Thoracic aorta (tissue), 2 donors: ENCODE measurements at places on chromosomes 3 and 15.

DNA sequence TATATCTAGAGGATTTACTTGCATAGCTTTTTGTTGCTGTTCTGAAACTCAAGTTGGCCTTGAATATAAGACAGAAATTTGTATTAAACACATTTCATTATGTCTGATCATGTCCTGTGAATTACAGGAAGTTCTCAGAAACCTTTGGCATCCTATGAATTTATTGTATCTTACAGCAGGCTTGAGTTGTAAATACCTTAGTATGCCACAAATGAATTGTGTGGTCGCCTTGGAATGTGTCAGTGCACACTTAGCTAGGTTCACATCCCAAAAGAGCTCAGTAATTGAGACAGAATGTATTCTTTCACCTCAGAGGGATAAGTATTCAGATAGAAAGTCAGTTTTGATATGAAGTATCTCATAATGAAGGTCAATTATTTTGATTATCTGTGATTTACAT, 83.4 kb downstream of the NEK11 start:
- DNase-seq, result no peak

DNA sequence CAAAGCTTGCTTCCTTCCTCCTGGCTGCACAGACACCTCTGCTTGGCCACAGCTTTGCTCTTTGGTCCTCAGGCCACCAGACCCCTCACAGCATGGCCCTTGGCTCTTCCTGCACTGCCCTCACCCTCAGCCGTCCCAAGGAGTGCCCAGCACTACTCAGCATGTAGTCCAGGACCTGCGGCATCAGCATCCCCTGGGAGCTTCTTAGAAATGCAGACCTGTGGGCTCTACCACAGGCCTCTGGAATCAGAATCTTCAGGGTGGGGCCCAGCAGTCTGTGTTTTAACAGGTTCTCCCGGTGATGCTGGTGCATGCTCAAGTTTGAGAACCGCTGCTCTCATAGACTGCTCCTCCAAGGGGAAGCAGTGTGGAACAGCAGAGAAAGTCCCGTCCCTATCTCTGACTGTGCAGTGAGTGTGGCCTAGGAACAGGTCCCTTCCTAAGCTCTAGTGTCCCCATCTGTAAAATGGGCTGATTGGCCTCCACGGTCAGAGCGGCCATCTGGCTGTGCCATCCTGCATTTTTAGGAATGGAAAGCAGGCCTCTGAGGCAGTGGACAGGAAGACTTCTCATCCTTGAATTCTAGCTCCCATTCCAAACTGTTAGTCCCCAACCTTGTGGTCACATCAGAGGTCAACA, 36.6 kb downstream of the GOLGA6A start:
- DNase-seq, result no peak

- DNase-seq, result no peak
Observed at GRCh38 chr3:16523778-16524177, 10.3 kb upstream of the RFTN1 start.

DNA sequence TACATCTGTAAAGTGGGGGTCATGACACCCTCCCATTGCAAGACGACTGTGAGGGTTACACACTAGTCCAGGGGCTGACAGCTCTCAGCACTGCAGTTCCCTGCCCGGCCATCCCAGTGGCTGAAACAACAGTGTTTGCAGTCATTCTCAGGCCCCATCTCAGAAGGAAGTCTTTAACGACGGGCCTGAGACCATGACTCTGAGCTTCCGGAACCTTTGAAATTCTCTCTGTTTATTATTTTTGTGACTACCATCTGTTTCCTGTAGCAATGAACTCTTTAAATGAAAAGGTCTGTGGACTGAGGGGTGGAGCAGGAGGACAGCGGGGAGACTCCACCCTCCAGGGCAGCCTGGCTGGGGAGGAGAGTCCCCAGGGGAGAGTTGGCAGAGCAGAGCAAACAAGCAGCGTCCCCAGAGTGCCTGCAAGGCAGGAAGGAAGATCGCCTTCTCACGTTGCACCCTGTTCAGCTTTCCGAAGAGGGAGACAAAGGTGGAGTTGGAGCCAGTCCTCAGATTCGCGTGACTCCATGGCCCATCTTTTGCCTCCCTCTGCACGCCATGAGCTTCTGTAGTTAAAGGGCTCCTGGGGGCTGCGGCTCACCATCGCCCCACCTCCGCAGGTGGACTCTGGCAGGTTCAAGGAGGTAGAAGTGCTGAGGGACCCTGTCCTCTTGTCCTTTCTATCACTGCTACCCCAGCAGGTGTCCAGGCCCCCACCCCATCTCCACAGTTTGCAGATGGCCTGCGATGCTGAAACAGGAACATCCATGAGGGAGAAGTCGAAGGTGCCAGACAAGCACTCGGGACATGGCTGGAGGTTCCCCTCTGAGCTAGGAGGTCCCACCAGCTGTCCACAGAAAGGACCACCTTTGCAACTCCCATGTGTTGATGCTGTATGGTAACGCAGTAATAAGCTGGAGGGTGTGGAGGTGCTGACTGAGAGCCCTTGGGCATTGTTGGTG, 525.8 kb upstream of the PROK2 start:
- DNase-seq, result no peak

DNA sequence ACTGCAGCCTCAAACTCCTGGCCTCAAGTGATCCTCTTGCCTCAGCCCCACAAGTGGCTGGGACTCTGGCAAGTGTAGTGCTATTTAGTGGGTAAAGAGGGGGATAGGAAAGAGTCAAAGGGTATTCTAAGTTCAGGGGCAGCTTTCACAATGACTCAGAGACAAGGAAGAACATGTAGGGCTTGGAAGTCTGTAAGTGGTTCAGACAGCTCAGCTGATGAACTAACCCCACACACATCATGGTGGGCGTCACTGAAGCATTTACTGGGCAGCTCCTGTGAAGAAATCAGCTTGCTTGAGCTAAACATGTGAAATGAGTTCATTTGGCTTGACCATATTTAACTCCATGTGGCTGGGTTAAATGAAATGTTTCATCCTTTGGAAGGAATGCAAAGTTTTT, 34.6 kb upstream of the THSD4 start:
- DNase-seq, result no peak

DNA sequence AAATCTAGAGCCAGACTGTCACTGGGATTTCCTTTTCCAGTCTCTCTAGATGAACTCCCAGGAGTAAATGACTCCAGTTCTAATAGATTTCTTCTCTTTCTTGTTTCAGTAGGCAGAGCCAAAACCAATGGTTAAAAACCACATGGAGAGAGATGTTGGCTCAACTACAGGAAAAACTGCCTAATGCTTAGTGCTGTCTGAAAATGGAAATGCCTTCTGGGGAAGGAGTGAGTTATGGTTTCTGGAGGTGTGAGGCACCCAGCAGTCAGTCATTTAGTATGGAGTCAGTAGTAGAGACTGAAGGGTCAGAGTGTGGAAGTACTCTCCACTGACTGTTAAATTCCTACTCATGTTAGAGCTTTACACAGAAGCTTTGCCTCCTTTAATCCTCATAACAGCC, 136.7 kb downstream of the CCNL1 start:
- no peak for DNase-seq

- DNase-seq, result no peak
Observed at GRCh38 chr3:123271466-123272159, 69.9 kb downstream of the SEC22A start.

DNA sequence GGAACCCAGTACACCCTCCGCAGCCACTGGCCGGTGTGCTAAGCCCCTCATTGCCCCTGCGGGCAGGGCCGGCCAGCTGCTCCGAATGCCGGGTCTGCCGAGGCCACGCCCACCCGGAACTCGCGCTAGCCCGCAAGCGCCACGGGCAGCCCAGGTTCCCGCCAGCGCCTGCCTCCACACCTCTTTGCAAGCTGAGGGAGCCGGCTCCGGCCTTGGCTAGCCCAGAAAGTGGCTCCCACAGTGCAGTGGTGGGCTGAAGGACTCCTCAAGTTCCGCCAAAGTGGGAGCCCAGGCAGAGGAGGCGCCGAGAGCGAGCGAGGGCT, 81.4 kb upstream of the BCHE start:
- DNase-seq, result no peak

GRCh38 chr3:160956785-160957184, 148.4 kb downstream of the B3GALNT1 start:
- DNase-seq, result no peak

DNA sequence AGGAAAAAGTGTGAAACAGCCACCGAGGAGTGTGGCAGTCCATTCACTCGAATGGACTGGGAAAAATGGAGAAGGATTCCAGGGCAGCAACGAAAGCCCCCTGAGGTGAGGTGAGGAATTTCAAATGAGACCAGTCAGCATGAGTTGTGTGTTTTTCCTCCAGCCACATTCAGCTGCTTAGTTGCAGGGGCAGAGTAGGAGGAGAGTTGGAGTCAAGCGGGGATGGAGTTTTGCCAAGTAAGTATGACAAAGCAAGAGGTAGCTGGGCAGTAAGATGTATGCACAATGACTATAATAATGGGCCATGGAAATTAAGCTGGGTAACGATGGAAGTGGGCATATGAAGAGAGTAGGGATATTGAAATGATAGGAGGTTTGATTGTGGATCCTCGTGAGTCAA, 64.4 kb downstream of the CCDC54 start:
- no peak for DNase-seq

GRCh38 chr3:169746924-169747323, 17.9 kb downstream of the TERC start:
- DNase-seq, result no peak

- DNase-seq, result no peak
Observed at GRCh38 chr15:40063563-40064011, 24.6 kb upstream of the SRP14 start.

DNA sequence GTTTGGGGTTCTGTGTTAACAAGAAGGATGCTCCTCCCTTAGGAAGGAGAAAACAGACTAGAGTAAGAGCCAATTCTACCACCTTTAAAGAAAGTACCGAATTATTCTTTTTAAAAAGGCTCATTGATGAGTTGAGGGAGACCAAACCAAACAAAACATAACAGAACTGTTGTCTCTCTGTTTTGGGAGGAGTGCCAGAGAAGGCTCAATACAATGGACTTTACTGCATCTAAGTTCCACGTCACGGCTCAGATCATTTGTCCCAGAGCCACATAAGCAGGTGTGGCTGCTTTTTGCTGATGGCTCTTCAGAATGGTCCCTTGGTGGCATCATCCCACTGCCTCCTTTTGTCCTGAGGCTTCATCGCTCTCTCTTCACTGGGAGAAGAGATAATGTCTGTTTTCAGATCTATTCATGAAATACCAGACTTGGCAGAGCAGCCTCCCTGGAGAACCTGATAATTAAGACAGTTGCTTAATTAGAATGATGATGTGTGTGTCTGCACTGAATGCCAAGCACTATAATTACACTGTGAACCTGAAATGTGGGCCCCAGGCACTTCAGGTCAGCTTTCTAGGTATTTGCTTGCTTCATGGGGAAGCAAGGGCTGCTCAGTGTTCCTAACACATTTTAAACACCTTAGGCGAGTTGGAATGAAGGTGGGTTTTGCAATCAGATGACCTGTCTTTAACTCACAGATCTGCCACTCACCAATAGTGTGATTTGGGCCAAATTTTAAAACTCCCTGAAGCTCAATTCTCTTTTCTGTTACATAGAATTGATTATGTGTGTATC, 335.2 kb upstream of the MCTP2 start:
- no peak for DNase-seq

GRCh38 chr3:101806491-101806890, 27.5 kb downstream of the NXPE3 start:
- no peak for DNase-seq

DNA sequence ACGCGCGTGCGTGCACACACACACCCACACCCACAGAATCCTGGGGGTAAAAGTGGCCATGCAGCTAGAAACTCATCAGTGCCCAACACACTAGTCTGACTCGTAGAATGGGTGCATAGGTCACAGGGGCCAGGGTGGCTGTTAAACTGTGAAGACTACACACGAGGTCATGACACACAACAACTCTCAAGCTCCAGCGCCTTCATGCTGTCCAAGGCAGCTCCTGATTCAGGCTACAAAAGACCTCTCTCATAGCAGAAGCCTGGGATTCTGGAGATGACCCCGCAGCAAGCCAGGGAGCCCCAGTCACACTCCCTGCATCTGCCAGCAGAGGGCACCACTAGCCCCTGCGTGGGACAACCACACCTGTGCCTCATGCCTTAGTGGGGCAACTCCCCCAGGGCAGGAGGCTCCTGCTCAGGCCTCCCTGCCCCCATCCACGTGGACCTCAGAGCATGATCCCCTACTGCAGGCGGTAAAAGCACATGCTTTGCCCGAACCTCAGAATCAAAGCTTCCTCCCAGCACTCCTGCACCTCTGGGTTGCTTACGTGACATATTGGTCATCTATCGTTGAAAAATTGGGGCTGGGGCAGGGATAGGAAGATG, 93.1 kb downstream of the LRIG1 start:
- no peak for DNase-seq

GRCh38 chr3:178255315-178255714, 280.9 kb upstream of the KCNMB2 start:
- DNase-seq, result no peak

GRCh38 chr3:16406166-16406565, 107.3 kb downstream of the RFTN1 start:
- DNase-seq, result no peak

DNA sequence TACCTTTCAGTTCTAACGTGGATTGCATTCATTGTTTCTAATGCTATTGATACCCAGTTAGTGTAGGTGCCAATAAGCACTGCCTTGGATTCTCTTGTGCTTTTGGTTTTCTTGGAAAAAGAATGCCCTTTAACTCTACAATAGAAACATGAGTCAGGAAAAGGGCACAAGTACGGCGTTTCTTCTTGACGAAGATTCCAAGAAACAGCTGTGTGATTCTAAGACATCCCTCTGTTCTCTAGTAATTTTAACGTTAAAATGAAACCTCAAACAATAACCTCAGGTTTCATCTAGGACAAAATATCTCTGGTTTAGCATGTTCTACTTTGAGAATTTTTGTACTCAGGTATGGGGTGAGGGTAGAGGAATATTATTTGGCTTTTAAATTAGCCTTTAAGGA, 540.5 kb upstream of the ATP11B start:
- no peak for DNase-seq

GRCh38 chr3:69129531-69129930, 7.1 kb upstream of the LMOD3 start:
- DNase-seq, result no peak

DNA sequence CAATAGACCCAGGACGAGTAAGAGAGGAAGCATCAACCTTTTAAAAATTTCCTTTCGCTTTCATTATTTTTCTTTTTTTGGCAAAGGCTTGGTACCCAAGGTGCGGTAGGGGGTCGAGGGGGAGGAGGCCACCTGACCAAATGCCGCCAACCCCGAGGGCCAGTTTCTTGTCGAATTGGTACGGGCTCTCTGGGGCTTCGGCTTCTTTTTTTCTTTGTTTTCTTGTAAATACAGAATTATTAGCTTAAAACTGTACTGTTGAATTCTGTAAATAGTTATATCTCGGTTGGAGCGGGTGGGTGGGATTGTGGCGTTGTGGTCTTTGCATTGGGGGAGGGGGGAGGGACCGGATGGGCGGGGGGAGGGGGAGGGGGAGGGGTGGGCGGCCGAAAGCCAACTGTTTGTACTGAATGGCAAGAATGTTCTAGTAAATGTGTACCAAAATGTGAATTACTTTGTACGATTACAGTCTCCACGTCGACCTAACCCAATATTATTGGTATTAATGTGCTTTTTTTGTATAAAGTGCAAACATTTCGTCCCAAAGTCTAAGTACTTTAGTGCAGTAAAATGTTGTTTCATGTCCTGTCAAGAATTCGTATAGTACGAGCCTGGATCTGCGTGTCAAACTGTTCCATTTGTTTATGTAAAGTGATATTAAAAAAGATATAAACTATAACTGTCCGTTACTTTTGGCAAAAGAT, 4.7 kb downstream of the ZIC1 start:
- DNase-seq, result no peak
